ENCODE measurements at places on chromosomes 13 and 19.

DNA sequence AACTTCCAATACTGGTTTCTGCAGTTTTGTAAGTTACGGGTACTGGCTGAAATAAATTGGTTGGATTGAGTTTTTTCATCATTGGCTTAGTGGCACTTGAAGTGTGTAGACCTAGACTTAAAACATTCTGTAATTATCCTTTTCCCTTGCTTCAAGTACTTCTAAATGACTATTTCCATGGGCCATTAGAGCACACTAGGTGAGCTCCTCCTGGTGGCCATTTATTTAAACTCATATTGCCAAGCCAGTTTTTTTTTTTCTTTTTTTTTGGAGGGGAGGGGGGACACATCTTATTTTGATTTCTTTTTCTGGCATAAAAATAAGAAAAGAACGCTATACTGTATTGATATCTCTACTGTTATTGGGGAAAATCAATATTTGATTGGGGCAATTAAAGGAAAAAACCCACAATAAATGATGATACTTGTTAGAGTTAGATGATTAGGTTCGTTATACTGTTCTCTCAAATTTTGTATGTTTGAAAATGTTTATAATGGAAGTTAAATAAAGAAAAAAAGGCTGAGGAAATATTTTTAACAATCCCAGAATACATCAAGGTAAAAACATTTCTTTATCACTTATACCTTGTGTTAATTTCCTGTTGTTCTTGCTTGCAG, 82.9 kb downstream of the PDS5B start:
- no peak for DNase-seq

DNA sequence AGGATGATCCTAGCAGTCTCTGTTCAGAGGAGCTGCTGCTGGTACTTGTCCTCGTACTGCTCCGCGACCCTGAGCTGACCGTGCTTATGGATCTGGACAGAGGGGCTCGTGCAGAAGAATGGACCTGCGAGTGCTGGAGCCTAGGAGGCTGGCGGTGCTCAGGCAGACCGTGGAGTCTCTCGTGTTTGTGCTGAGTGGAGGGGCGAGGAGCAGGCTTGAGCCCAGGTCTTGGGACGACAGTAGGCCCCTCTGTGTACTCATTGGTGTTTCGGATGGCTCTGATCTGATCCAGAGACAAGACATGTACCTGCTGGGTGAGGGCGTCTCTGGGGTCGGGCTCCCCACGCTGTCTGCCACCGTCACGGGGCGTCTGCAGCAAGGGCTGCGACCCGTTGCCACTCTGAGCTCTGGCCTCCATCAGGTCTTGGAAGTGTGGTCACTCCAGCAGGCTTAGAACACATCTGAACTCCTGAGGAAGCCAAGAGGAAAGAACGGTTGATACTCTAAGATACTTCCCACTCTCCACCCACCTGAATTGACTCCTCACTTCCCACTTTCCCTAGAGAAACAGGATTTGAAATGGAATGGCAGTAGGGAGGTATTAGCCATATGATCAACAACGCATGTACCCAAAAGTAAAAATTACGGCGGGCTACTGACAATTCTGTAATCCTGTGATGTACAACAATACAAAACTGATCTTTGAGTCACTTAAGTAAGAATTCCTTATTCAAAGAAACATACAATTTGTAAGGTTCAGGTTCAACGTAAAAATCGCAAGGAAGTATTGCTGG, 3.4 kb downstream of the SPRY2 start:
- DNase-seq, result no peak

DNA sequence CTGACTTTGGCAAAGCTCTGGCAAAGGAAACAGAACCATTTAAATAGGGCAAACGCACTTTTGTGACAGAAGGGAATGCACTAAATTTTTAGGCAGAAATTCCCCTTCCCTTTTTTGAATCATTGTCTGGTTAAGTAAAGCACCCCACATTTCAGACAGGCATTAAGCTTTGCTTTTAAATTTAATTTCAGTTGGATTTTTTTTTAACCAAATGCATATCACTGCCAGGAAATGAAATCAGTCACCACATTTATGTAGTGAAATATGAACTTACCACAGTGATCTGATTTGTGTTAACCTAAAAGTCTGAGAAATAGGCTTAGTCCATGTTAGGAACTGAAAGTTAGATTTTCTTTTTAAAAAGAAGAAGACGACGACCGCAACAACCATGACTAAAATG, 10.8 kb downstream of the GPR183 start:
- DNase-seq, result no peak

DNA sequence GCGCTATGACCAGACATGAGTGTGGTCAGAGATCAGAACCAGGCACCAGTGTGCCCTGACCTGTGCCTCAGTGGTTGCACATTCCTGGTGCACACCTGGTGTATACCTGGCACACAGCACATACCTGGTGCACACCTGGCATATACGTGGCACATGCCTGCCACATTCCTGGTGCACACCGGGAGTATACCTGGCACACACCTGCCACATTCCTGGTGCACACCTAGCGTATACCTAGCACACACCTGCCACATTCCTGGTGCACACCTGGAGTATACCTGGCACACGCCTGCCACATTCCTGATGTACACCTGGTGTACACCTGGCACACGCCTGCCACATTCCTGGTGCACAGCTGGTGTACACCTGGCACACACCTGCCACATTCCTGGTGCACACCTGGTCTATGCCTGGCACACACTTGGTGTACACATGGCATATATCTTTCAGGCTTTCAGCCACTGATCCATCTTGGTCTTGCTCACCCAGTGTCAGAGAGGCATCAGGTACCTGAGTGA, 61.3 kb upstream of the ADGRL1 start:
- DNase-seq, result no peak

DNA sequence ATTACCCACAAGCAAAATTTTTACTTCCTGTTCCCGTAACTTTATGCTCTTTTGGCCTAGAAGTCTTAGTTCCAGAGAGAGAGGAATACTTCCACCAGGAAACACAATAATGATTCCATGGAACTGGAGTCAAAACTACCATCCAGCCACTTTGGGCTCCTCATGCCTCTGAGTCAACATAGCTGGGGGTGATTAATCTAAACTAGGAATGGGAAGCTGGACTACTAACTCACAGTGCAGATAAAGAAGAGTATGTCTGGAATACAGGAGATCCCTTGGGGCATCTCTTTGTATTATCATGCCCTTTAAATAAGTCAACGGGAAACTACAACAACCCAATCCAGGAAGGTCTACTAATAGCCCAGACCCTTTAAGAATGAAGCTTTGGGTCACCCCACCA, 8.9 kb upstream of the ELF1 start:
- no peak for DNase-seq

DNA sequence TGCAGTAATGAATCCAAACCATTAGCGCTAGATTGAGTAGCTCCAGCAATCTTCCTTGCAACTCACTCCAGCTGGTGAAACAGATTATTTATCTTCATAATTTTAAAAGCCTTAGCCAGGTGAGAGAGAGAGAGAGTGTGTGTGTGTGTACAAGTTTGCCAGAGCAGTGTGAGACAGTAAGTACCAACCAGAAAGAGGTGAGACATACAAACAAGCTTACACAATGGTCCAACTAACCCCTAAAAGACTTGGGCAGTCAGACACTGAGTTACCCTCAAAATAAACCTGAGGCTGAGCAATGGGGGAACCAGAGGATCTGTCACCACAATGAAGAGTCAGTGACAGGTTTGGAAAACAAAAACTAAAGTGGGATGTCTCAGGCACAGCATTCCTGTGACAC, 8.1 kb upstream of the THSD1 start:
- no peak for DNase-seq

- DNase-seq, result no peak
Measured at GRCh38 chr19:41876847-41877832, at the start of gene CD79A. Gene CD79A, plus strand, starts transcription at chr19:41877279. Its CDS starts 26 bp downstream, at chr19:41877305.

DNA sequence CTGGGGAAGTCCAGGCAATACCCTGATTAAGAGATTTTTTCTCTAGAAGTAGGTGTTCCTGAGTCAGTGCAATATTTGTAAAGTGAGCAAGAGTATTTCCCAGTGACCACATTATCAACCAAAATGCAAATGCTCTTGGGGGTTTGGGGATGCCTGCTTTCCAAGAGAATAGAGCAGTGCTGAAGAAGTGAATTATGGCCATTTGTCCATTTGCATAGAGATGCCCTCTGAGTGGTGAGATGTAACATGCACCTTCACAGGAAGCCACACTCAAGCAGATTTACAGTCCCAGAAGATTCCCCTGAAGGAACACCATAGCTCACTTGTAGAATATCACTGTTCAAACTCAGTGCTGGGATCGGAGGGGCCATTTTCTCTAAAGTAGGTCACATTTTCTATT, 71.8 kb downstream of the TNFSF11 start:
- no peak for DNase-seq

Data from stimulated activated CD4-positive, alpha-beta T cell treated with anti-CD3 and anti-CD28 coated beads, Interleukin-1b, Interleukin-23, amount 100 ng/mL, for 24 hours (primary cell).